Left cardiac atrium (tissue), 4 donors: ENCODE measurements at places on chromosomes 16 and 17.

GRCh38 chr17:42520540-42520951 is 15.5 kb upstream of the NAGLU start:
- DNase-seq: no peak

DNA sequence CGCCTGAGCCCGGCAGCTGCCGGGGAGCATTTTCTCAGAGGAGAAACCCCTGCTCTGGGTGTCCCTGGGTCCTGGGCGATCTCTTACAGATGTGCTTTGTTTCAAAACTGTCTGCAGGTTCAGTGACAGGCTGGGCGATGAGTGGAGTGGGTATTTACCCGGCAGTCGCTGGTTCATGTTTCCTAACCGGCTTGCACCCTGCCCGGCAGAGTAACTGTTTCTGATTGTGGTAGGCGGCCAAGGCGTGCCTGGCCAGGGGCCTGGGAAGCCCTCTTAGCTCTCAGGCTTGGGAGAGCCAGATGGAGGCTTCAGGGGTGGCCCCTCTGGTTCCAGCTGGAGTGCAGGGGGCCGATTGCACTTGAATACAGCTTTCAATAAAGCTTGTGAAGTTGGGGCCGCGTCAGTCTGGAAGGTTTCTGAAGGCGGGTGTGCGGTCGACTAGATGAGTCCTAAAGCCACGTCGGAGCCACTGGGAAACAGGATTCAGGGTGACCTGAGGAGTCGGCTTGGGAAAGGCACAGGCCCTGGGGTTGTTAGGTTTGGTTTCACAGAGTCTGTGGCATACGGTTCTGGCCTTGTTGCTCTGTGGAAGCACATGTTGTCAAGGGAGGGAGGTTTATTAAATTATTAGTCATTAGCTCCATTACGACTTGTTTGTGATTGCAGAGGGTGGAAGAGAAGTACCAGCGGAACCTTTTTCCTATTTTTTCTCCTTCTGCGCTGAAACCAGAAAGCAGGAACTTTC is 1.4 kb downstream of the BAIAP2 start:
- no peak for DNase-seq

- DNase-seq: no peak
Measured at GRCh38 chr16:86118467-86119307, 219.7 kb downstream of the IRF8 start.

- no peak for DNase-seq
Measured at GRCh38 chr16:31149332-31149731, 534 bp downstream of the PRSS36 start.
